ENCODE measurements at places on chromosomes 16 and 17.

- DNase-seq = no peak
Observed at GRCh38 chr17:36503456-36504155, 17.1 kb downstream of the ZNHIT3 start.

DNA sequence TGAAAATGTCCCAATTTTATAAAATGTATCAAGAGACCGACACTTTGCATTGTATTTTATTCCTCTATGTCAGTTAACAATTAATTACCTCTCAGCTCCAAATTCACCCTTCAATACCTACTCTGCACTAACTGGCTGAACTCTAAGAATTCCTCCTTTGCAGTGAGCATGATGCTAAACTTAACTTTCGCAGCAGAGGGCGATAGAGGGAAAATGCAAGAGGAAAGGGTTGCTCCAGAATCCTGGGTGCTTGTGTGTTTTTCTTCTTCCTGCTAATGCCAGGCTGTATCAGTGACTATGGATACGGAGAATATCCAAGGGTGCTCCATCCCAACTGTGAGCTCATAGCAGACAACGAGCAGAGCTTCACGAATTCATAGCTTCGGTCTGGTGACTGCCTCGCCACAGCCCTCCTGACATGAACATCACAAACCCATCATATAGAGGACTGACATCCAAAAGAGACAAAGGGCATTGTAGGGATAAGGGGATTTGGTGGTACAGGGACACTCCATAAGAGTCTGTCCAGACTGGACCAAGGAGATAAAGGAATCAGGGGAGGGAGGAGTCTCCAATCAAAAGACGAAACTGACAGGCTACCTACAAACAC lies 172.9 kb downstream of the STX8 start:
- no peak for DNase-seq

DNA sequence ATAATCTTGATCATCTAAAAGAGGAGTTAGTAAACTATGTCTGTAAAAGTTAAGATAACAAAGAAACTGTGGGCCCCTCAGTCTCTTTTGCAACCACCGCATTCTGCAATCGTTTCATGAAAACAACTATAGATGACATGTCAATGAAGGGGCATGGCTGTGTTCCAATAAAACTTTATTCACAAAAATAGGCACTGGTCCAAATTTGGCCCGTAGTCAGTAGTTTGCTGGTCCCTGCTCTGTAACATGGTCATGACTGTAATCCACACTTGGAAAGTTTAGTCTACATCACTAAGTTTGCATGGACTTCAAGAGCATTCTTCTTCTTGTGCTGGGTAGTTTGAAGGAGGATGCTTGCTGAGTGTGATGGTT lies 299.3 kb upstream of the PSMD7 start:
- no peak for DNase-seq

DNA sequence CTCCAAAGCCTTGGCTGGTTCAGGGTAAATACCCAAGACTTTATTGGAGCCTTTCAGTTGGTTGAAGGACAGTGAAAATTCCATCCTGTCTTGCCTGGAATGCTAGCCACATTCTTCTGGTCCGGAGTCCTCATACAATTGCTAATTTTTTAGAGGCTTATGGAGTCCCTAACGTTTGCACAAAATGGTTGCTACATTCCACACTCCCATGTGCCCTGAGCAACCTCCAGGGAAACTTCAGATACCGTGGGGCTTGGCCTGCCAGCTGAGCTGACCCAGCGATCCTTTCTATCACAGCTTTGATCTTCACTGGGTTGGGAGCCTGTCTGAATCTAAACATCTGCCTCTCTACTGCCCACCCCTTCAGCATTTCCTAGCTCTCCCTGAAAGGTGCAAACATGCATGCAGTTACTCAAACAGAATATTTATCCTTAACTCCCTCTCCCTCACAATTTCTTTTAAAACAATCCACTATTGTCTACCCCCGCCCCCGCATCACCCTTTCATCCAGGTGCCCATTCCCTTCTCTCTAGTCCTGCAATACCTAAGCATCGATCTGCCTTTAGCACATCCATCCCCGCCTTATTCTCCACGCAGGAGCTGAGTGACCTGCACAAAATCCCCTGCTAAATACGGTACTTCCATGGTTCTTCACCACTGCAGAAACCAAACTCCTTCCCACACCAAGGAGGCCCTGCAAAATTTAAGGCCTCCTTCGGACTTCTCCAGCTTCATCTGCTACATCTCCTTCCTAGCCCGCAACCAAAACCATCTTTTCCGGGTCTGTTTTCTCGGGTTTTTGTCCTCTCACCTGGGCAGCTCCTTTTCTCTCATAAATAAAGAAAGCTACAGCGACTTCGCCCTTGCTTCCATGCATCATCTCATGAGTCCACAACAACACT lies 810 bp upstream of the GAN start:
- no peak for DNase-seq

DNA sequence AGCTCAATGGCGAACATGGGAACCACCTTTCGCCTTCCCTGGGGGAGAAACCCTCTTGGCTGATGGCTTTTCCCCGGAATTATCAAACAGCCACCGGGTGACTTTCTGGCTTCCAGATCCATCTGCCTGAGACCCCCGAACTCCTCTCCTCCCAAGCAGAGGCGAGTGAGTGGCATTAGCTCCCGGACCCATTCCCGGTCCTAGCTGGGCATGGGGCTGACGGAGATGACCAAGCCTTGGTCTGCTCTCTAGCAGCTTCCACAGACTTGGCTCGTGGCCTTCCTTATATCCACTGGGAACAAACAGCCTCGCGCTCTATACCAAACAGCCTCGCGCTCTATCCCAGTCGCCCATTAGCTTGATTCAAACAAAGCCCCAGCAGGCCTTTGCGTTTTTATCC lies 62.4 kb downstream of the CCDC182 start:
- no peak for DNase-seq

GRCh38 chr17:13920413-13920812 lies 148.9 kb upstream of the COX10 start:
- no peak for DNase-seq

DNA sequence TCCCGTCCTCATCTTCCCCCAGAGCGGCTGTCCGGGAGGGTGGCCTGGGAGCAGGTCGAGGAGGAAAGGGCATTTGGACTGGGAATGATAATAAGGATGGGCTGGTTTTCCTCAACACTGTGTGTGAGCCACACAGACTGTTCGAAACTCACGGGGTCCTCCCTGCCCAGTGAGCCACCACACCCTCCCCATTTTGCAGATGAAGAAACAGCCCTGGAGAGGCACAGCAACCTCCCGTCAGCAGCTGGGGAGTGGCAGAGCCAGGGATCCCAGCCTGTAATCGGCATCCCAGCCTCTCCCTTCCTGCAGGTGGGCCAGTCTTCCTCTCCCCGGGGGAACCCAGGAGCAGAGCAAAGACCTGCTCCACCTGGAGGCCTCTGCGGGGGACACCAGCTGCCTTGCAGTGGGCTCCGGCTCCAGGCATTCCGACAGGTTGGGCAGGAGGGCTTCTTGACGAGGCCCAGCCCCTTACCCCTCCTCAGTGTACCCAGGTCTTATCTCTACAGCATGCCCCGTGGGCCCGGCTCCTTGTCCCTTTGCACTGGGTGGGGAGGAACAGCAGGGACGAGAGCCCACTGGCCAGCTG lies 23.8 kb downstream of the ENGASE start:
- DNase-seq = no peak

GRCh38 chr16:24978370-24978914 lies 36.7 kb downstream of the ARHGAP17 start:
- DNase-seq = no peak
